ENCODE measurements at places on chromosomes 16 and 17.

DNA sequence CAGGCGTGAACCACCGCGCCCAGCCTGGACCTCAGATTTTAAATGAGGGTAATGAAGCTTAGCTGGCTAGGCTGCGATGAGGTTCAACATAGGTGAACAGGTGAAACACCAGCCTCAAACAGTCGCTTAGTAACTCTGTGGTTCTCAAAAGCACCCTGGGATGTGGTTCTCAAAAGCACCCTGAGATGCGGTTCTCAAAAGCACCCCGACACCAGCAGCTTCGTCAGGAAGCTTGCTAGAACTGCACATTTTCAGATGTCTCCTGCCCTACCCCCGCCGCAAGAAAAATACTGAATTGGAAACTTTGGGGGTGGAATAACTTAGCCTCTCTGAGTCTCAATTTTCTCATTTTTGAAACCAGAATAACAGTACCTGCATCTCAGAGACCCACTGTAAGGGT, 86.7 kb upstream of the XYLT1 start:
- no peak for DNase-seq

GRCh38 chr16:70752426-70752825, 48.5 kb downstream of the VAC14 start:
- DNase-seq = no peak

DNA sequence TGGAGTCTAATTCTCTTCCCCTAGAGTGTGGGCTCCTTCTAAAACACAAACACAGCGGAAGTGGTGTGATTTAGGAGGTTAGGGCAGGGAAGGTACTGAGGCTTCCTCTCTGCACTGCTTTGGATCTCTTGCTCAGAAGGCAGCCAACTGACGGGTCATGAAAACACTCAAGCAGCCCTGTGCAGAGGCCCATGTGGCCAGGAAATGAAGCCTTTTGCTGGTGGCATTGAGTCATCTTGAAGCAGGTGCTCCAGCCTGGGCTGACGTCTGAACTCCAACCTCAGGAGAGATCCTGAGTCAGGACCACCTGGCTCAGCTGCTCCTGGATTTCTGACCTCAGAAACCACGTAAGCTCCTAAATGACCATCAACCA, 72.9 kb downstream of the MRM1 start:
- no peak for DNase-seq

DNA sequence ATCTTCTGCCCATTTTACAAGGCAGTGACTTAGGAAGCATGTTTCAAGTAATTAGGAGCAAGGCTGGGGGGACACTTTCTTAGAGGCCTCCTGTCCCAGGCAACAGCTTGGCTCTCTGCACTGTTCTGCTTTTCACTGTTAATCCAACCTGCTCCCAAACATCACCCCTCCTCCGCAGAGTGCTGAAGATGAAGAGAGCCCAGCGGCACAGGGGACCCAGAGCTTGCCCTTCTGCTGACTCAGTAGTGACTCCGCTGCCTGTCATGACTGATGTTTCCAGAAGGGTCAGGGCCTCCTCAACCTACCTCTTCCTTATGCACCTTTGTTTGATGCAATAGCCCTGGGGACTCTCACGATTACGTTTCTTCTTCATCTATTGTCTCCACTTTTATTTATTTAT, 38.9 kb upstream of the NDRG4 start:
- DNase-seq = no peak

Measured in NCI-H226 (cell line).